Islet precursor cell (in vitro differentiated cells): ENCODE measurements at places on chromosomes 6 and 20.

- DNase-seq = no peak
Measured at GRCh38 chr20:53888951-53889350, 181.4 kb downstream of the BCAS1 start.

GRCh38 chr6:17536586-17536985, 63.5 kb upstream of the FAM8A1 start:
- no peak for DNase-seq

GRCh38 chr20:53205046-53205445, 232.9 kb downstream of the TSHZ2 start:
- DNase-seq = peak; percentile 7

GRCh38 chr20:25087186-25087929, 5.4 kb upstream of the VSX1 start:
- DNase-seq = no peak

DNA sequence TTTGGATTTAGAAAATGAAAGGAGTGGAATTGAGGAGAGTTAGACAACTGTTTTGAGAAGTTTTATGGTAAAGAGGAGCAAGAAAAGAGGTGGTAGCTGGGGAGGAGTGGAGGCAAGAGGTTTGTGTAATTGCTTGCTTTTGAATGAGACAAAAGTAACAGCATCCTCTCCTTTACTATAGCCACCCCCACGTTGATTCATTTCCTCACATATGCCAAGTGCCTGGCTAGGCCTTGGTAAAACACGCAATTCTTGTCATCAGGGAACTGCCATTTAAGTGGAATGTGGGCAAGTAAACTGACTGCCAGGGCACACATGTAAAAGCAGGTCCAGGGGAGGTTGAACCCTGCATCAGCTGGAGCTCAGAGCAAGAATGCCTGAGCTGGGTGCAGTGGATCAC, 4.1 kb downstream of the MTRES1 start:
- no peak for DNase-seq

GRCh38 chr20:17298171-17298570, 71.3 kb downstream of the PCSK2 start:
- peak; percentile 65 for DNase-seq

GRCh38 chr6:49519660-49520059, 19.9 kb downstream of the GLYATL3 start:
- no peak for DNase-seq

DNA sequence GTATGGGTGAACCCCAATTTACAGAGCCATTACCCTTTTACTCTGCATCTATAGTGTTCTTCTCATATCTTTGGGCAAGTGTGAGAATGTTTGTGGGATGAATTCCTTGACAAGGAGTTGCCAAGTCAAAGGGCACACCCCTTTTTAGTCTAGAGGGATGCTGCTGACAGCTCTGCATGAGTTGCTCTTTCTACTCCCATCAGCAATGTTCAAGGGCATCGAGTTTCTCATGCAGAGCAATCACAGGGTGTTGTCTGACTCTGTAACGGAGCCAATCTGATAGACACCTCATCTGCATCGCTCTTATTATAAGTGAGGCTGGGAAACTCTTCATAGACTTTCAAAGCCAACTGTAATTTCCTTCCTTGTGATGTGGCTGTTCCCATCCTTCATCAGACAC, 77.4 kb downstream of the EDN3 start:
- no peak for DNase-seq

DNA sequence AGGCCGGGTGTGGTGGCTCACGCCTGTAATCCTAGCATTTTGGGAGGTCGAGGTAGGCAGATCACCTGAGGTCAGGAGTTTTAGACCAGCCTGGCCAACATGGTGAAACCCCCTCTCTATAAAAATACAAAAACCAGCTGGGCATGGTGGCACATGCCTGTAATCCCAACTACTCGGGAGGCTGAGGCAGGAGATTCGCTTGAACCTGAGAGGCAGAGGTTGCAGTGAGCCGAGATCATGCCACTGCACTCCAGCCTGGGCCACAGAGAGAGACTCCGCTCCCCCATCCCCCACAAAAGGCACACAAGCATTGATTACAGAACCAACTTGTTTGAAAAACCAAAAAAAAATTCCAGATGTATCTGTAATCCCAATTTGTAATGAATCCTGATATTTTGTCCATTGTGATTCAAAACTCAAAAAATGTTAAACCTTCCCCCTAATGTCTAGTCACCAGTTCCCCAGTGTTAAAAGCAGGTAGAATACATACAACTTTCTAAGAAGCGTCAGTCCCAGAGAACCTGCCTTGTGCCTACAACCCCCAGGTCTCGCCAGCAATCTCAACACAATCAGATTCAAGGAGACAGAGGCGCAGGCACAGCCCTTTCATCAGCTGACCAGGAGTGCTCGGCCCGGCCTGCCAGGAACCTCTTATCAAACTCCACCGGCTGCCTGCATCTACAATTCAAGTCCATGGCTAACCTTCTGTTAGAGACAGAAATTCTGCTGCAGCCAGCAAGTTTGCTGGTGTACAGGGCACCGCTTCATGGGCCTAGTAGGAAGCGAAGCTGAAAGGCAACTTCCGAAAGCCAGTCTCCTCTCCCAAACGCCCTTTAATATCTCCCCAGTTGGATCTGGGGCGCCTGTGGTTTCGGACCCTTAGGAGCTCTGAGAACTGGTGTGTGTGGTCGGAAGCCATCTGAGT, 2.1 kb downstream of the EZR start:
- peak; percentile 71 for DNase-seq

DNA sequence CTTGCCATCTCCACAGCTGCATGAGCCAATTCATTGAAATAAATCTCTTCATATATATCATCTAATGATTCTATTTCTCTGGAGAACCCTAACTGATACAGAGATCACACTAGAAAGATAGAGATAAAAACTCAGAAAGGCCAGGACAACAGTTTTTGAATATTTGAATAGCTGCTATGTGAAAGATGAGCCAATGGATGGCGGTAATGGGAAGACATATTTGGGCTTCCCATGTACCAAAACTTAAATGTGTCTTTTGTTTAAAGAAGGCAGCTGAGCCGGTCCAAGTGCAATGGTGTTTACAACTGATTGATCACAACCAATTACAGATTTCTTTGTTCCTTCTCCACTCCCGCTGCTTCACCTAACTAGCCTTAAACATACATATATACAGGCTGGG, 35.1 kb downstream of the SGK1 start:
- no peak for DNase-seq

- peak; percentile 79 for DNase-seq
Measured at GRCh38 chr6:129686941-129687627, 22.9 kb downstream of the ARHGAP18 start.

DNA sequence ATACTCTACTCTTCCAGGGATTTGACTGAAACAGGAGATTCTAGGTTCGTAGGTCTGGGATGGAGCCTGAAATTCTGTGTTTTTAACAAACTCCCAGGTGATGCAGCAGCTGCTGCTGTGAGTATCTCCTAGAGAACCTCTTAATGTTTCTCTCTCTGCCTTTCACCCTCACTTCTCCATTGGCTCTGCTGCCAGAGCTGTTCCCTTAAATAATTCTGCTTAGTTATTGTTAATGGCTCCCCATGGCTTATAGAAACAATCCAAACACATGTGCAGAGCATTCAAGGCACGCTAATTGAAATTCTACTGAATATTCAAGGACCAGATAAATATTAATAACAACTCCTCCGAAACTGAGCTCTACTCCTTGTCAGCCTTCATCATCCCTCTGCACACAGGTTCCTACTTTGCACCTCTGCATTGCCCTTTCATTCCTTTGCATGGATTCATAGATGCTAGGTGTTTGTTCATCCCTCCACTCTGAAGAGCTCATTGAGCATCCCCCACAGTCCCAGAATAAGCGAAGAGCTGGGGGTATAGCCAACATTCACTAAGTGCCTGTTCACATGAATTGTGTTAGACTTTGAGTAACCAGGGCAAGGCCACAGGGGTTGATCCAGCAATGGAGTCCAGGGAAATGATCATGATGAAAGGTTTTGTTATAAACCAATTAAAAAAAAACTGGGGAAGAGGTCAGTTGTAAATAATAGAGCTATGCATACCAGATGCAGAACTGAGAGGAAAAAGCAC, 488.4 kb upstream of the JAG1 start:
- DNase-seq = no peak

DNA sequence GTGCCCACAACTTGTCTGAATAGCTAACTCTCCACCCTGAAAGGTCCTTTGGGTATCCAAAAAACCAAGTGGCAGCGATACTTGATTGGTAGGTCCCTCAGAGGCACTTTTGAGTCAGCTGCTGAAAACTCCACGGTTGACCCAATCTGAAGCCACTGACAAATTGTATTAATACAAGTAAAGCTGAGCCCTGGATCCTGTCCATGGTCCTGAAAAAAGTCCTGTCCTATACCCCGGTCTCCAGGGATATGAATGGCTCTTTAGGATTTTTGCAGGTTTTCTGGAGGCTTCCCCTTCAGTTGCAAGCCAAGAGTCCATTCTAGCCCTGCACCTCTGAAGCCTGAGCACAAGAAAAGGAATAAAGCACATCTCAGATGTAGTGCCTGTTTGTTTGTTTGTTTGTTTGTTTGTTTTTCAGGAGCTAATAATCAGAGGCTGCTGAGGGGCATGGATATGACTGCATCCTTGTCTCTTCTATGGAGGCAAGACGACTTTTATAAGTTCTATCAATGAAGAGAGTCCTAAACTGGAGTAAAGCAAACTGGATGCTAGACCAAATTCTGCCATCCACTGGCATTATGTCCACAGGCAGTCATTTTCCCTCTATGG, 1.7 kb upstream of the SLC12A5 start:
- no peak for DNase-seq
